ENCODE measurements at places on chromosomes 3 and 15.

DNA sequence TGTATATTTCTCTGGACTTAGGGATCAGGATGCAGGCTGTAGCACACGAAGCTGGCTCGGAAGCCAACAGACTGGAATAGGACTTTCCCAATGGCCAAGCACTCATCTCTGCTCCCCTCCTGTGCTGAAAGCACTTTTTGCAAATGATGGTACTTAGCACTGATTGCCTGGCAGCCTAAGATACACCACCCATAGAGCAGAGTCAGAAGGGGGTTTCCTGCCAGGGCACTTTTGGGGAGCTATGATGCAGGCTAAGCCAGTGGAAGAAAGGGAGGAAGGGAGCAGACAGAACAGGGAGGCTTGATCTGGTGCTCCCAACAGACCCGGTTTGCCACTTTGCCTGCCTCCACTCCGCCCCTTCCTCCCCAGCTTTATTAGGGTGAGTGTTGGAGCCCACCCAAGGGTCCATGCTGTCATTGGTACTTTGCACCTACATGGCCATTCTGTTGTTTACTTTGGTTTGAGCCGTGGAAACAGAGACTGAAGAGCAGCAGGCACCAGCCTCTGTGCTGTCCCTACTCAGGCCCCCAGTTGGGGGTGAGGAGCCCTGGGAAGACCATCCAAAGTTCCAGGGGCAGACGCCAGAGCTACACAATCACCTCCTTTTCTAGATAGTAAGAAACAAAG is 15.9 kb downstream of the BSN start:
- no peak for DNase-seq

DNA sequence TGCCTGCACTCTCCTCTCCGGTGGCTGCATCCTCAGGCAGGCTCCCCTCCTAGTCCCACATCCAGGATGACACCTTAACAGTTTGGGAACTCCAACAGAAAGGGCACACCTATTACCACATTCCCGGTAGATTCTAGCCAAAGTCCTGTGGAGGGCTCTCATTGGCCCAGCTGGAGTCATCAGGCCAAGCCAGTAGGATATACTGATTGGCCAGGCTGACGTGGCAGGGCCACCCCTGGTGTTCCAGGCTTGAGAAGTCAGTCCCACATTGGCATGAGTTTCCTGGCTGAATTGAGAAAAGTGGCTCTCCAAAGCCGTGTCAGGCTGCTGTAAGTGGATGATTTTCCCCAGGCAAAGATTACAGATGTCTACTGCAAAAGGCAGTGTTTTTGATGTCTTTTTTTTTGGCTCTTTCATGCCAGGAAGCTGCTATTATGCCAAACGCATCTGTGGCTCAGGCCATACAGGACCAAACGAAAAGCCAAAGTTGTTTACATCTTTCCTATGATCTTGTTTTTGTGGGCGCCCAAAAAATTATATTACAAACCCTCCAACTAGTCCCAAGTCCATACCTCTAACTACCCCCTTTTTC is 6.6 kb upstream of the BLM start:
- DNase-seq = no peak

DNA sequence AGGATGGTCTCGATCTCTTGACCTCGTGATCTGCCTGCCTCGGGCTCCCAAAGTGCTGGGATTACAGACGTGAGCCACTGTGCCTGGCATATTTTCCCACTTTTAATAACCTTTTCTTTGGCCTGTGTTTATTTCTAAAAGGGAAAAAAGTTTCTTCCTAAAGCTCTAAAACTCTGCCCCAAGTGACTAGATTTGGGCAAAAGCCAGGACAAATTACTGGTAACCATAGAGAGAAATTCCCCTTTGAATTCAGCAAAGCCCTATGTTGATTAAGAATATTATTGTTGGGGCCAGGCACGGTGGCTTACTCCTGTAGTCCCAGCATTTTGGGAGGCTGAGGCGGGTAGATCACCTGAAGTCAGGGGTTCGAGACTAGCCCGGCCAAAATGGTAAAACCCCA is 11.5 kb upstream of the TRPM7 start:
- DNase-seq = no peak

- DNase-seq = no peak
Measured at GRCh38 chr3:107644631-107645030, 121.9 kb downstream of the BBX start.

DNA sequence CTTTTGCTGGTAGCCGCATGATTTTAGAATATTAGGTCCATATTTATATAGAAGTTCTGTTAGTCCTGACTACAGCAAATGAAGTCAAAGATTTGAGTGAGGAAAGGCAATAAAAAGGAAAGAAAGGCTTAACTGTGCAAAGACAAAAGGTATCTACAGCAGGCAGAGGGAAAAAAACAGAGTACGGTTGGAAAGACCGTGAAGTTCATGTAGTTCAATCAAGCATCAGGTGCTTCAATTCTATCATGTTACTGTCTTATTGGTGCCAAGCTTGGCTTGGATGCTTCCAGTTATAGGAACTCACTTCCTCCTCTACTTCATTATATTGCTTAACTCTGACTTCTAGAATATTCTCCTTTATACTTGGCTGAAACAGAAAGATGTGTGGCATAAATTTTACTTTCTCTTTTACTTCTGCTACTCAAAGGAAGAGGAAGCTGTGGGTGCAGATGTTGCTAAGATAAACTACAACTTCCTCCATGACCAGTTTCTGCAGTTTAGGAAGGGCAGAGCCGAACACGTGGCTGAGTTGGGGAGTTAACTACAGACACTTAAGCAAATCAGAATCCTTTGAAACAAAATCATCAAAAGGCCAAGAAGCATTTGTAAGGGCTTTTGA is 72.6 kb upstream of the ZBED2 start:
- DNase-seq = no peak

- DNase-seq = no peak
Measured at GRCh38 chr3:120281261-120281660, 3.8 kb downstream of the GPR156 start.

GRCh38 chr15:63240109-63240508 is 37.3 kb upstream of the APH1B start:
- no peak for DNase-seq

- DNase-seq = no peak
Measured at GRCh38 chr3:16768956-16769355, 115.8 kb upstream of the PLCL2 start.

GRCh38 chr15:58520936-58521292 is 89.1 kb downstream of the LIPC start:
- DNase-seq = no peak

DNA sequence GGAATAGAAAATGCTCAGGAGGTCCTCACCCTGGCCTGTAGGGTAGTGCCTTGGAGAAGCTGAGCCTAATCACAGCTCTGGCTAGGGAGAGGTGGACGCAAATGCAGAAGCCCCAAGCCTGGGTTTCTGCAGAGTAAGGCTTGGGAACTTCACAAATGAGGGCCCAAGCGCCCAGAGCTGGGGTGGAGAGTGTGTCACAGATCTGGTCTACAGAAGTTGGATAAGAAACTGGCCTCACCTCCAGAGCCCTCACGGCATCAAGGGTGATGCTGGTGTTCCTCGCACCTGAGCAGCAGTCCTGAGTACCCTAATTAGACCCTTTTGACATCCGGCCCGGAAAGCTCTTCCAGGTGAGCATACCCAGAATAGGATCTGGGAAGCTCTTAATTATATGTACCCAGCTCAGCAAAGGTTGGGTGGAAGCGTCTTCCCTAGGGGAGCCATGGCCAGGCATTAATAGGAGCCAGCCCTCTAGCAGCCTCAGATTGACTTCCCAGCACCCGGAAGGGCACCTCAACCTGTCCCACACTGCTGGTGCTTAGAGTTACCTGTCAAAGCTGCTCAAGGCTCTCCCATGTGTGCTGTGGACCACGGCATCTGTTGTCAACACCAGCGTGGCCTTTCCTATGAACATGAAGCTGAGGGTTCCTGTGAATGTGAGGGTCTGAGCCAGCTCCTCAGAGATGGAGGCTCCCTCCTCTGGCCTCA is 31.8 kb downstream of the RBM5 start:
- DNase-seq = no peak

GRCh38 chr3:172973799-172974198 is 167.2 kb downstream of the SPATA16 start:
- no peak for DNase-seq

GRCh38 chr3:81788610-81789009 is 27.2 kb upstream of the GBE1 start:
- DNase-seq = no peak

DNA sequence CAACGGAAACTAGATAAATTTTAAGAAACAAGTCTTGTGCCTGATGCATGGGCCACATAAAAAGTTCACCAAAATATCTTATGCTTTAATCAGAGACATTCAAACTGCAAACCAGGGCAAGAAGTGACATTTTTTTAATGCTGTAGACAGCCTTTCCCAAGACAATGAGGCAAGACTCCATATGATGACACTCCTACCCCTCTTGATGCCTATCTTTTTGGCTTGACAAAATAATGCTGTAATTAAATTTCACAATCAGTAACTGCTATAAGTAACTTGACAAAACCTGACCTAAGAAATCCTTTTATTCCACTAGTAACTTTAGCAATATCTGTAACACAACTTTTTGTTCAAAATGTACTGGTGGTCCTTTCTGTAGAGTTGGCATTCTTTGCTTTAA is 48.7 kb downstream of the ECT2 start:
- DNase-seq = no peak

DNA sequence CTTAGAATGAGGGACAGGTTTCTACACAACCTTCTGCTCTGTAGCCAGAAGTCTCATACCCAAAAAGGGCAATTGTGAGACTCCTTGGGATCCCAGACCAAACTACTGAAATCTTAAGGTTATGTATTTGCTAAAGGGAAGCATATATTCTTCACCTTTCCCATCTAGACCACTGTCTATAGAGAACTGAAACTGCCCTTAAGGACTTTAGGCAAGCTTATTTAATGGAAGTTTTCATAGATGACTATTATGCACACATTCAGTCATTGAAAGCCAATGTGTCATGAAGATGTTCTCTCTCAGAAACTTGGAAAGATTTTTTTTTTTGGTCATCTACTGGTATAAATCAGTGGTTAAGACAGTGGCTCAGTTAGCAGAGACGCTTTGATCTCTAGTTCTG is 365.3 kb downstream of the MCTP2 start:
- no peak for DNase-seq

DNA sequence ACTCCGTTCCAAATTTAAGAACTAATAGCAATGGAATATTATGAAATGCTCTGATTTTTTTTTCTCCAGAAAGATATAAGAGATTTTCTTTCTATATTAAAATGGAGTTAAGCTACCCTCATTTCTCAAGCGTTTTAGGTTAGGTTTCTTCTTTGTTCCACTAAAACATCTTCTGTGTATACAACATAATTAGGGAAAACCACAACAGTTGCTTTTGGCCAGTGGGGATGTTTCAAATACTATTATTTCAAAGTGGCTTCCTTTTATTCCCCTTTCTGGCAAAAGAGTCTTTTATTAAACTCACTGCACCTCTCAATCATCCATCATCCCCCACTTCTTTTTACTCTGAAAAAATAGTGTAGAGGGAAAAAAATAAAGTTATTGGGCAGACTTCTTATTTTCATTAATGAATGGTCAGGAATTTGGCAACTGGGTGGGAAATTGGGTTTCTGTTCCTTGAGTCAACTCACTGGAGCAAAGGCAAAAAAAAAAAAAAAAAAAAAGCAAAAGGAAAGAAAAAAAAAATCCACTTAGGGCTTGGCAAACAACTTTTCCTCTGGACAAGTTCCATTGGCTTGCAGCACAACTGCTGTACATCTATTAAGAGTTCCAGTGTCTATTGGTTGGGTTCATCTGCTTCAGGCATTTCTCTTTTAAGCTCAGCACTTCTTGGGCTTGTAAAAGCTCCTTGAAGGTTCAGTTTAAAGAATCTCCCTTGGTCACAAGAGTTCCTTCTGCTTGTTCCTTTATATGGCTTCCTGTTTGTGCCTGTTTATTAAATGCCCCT is 963.4 kb downstream of the ROBO1 start:
- no peak for DNase-seq

DNA sequence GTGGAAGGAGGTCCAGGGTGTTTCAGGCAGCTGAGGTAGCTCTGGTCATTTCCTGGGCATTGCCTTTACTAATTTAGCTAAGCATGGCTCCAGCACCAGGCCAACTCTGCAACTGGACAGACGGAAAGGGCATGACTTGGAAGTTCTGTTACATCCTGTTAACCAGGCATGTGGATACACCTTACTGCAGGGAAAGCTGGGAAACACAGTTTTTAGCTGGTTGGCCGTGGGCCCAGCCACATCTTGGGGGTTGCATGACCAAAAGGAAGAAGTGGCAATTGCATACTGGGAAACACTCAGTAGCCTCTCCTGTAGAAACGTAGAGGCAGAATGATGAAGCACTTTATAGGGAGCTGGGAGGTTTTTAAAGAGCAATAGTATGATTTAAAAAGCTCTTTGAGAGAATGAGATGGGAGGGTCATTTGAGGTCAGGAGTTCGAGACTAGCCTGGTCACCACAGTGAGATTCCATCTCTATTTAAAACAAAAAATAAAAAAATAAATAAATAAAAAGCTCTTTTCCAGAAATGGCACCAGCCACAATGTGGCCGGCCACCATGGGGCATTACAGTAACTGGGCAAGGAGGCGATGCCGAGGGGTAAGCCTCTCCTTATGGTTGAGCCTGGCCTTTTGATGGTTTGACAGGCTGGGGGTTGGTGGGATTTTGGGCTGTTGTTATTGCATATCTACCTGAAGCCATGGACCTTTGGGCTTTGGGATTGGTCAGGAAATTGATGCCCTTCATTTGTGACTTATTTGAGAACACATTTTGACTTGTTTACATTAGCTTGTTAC is 28.6 kb downstream of the TRAK1 start:
- DNase-seq = no peak

GRCh38 chr3:123683505-123684154 is 98.8 kb upstream of the HACD2 start:
- no peak for DNase-seq

DNA sequence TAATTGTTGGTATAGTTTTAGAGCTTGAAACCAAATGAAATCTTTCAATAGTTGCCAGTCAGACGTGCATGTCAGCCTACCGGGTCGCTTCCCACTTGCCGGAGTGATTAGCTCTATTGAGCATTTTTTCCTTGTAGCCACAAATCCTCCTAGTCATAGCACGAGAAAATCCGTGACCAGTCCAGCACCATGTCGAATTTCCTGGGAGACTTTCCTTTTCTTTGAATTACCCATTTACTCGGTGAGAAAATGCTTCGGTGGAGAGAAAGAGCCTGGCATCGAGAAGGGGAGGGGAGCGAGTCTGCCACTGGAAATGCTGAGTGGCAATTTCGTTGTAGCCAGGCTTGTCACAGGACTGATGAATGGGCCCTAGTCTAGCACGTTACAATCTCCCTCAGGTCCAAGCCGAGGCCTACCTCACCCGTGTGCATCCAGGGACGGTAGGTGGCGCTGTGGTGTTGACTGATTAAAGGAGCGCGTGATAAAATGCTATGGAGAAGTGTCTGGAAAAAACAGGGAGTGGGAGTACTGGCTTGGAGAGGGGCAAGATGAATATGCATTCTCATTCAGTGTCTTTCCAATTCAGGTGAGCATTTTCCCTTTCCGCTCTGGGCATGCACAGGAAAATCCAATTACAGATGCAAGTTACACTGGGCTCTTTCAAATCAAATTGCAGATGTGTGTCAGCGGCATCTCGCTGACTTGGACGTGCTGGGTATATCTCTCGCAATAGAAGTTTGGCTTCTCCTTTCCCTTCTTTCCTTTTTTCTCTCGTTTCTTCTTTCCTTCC is 238.8 kb downstream of the EDEM1 start:
- peak; percentile 38 for DNase-seq
